ENCODE measurements at places on chromosomes 4 and X.

DNA sequence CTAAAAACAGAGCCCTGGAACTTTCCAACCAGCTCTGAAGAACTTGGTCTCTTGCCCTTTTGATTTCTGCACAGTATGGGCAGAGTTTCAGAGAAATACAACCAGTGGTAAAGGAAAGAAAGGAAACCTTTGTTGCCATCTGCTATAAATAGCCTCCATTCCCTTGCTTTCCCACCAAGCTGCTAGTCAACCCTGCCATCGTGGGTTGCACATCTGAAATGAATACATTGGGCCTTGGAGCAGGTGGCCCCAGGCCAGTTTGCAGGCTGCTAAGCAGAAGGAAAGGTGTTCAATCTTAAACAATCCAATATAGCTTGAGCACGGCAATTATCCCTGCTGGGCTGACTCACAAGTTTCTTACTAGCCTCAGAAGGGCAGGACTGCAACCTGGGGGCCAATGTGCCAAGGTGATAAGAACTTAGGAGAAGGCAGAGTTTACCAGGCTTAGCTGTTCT, 142.5 kb downstream of the PPARGC1A start:
- DNase-seq = no peak

DNA sequence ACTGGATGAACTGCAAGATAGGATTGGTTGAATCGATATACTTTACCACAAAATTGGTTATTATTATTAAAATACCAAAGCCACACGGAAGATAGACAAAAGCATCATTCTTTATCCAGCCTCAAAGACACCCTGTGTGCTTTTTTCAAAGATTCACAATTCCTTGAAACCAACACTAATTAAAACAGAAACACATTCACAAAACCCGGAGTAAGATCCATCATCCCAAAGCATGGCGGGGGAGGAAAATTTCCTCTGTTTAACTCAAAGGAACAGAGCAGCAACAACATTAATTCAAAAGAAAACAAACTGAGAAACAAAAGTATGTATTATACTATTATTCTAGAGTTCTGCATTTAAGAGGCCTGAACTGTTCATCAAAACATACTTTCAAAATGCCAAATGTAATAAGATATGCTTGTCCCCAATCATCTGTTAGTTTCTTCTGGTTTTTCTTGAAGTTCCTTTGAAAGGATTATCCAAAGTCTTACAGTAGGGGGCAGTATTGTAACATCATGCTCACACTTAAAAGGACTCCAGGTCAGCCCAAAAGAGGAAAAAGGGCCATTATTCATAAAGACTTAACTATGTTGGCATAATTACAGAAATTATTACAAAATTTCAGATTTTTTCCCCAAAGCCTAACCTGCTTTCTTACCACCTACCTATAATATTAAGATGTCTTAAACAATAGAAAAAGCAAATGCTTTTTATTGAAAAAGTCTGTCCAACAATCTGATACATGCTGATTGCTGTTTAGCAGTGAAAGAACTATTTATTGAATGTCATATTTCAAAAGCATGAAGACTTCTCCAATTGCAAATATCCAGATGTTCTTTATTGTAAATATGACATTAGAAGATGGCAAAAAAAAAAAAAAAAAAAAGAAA, 168.7 kb downstream of the SCFD2 start:
- DNase-seq = peak; percentile 13

- no peak for DNase-seq
Observed at GRCh38 chrX:34839451-34839850, 103.1 kb upstream of the FAM47B start.

GRCh38 chr4:73690051-73690738, 50.2 kb upstream of the CXCL8 start:
- DNase-seq = no peak

DNA sequence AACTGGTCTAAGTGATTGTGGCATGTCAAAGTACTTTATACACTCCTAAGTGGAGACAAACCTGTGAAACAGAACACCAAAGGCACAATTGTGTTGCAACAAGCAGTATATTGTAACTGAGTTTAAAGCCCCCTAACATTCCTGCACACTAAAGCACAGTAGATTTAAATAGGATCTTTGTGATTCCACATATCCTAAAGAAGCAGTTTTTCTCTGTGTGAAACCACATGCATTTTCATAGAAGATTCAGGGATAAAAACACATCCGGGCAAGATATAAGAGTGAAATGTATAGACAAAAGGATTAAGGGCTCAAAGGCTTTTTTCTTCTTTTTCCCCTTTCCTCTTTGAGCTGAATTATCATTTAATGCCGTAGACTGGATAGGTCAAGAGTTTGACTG, 82.2 kb downstream of the ANK2 start:
- DNase-seq = no peak

DNA sequence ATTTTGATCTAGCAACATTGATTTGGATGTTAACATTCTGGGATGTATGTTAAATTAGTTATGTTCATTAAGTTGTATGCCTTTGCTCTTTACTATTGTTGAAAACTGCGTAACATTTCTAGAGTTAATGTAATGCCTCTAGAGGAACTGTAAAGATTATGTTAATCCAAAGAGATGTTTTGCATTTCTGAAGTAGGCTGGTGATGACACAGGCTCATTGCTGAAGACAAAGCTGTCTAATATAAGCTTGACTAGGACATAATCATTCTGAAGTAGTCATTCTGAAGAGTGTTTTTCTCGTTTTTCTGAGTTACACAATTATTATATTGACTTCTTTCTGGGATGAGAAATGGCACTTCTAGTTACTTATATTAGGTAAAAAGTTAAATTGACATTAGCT, 72.9 kb downstream of the LRP2BP start:
- no peak for DNase-seq

GRCh38 chrX:122816288-122816687, 367.8 kb upstream of the GRIA3 start:
- DNase-seq = no peak

- no peak for DNase-seq
Observed at GRCh38 chrX:134543288-134543687, 83.3 kb downstream of the HPRT1 start.

DNA sequence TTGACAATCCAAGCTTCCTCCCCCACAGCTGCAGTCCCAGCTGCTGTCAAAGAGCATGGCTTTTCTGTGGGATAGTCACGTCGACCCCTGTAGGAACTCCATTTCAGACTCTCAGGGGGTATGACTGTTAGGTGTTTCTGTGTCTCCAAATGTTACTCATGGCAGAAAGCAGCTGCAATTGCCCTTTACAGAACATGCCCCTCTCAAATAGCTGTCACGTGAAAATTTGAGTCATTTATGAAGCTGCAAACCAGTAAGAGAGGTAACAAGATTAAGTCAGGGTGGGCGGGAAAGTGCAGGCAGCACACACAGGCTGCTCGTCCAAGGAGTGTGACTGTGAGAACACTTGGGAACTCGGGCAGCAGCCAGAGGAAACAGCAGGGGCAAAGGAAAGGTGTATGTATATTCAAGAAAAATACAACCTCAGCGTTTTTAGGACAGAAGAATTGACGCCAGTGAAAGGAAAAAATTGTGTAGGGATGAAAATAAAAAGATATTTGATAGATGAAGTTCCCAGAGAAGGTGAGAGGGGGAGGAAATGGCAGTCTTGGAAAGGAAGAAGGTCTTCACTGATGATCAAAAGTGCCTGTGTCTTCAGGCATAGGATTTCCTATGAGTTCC, 66.5 kb upstream of the TMEM184C start:
- no peak for DNase-seq

DNA sequence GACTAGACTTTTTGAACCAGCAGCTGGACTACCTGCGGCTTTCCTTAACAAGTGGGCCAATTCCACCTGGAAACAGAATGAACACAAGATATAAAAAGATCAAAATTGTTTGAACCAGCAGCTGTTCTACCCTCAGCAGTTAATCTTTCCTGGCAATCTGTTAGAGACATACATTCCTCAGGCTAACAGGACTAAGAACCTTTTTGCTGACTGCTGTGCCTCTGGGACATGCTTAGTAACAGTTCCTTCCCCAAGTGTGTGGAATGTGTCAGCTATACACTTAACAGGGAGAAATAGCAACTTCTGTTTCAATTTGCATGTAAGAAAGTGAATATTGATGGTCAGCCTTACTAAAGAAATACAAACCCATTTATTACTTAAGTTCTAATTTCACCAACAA, 554.4 kb downstream of the ARAP2 start:
- peak; percentile 74 for DNase-seq

DNA sequence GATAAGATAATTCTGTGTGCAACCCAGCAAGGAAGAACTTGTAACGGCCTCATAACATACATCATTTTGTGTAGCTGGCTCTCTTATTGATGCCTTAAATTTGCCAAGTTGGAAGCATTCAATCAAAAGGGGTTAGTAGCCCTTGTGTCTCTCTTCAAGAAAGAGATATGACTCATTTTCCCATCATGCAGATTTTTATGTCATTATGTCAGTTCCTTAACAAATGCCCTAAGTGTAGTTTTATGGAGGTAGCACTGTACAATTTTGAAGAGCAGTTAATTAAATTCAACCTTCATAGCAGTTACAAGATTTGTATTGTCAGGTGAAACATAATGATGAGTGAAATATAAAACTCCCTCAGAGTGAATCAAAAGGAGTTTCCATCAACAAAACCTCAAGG, 215.6 kb downstream of the GRIA3 start:
- DNase-seq = no peak

DNA sequence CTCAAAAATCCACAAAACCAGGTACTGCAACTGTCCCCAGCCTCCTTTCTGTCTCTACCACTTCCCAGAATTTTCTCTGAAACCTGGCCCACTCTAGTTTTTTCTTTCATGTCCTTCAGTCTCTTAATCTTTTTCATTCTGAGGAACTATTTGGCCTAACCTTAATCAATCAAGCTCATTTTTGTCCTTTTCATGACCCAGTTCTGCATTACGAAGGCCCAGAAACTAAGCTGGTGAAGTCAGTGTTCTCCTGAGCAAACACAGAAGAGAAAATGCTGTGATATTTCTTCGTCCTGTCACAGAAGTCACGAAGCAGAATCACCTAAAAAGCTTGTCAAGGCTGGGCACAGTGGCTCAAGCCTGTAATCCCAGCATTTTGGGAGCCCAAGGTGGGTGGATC, 131.7 kb upstream of the EDNRA start:
- no peak for DNase-seq

GRCh38 chr4:1293531-1293941, 3.8 kb downstream of the MAEA start:
- DNase-seq = no peak

DNA sequence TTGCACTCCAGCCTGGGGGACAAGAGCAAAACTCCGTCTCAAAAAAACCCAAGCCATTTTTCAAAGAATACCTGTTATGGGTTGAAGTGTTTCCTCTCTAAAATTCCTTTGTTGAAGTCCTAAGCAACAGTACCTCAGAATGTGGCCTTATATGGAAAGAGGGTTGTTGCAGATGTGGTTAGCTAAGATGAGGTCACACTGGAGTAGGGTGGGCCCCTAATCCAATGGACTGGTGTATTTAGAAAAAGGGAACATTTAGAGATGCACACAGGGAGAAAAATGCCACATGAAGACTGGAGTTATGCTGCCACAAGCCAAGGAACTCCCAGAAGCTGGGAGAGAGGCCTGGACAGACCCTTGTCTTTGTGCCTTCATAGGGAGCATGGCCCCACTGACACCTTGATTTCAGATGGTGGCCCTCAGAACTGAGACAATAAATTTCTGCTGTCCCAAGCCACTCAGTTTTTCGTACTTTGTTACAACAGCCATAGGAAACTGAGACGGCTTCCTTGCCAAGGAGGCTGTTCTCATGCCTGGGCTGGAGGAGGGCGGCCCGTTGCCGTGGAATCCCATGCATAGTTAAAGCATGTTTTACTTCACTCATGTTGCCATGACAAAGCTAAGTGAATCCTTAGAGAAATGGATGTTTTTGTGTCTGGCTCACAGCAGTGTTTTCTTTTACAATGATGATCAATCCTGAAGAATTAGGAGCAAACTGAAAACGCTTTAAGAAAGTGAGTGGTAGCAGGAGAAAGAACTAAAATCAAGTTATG, 16.5 kb downstream of the TRAPPC2 start:
- no peak for DNase-seq

DNA sequence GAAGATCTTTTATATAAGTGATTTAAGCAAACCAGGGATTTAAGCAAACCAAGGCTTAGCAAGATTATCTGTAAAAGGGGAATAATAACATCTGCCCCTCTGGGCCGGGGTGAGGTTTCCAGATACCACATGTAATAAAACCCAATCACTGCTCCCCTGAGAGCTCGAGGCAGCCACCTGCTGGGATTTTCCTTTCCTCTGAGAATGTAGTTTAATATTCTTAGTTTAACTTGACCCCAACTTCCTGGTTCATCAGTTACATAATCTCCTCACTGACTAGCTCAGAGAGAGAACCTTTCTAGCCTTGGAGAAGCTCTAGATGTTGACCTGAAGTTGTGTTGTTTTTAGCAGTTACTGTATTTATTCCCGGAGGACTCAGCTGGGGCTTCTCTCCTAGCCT, 322.4 kb downstream of the ARHGAP10 start:
- DNase-seq = peak; percentile 54

GRCh38 chrX:144275367-144275766, 391.5 kb downstream of the UBE2NL start:
- peak; percentile 91 for DNase-seq

DNA sequence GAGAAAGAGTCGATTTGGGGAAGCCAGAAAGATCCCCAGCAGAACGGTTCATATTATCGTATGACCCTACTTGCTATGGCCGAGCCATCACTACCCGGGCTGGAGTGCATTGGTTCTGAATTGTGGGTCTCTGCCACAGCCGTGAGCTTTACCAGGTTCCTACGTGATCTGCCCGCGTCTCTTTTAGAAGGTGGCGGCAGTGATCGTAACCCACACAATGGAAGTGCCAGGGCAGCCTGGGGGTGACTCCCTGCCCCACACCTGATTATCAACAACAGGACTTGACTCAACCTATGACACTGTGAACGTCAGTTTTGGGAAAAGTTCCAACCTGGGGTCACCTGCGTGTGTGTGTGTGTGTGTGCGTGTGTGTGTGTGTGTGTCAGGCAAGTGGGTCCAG, 90.8 kb downstream of the SHOX start:
- no peak for DNase-seq

GRCh38 chrX:112630187-112630586, 49.6 kb downstream of the LHFPL1 start:
- no peak for DNase-seq

DNA sequence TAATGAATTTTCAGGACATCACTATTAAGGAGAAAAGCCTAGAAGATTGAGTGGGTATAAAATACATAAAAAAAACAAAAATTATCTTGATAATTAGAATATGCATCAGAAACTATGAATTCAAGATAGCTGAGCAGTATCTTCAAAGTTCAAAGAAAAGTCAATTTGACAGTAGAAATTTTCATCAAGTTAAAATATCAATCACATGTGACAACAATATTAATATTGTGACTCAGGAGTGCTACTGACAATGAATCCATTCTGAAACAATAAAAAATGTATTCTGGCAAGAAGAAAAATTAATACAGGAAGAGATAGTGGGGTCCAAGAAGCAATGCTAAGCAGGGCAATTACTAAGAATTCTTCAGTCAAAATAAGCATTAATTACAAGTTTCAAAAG, 151.9 kb upstream of the GLRA2 start:
- no peak for DNase-seq

GRCh38 chr4:137664046-137664387, 131.7 kb upstream of the PCDH18 start:
- DNase-seq = no peak

Data from NCI-H524 treated with DMSO at 0.1 percent for 48 hours (cell line).